Pons (tissue), 1 donor: ENCODE measurements at places on chromosomes 16 and 17.

DNA sequence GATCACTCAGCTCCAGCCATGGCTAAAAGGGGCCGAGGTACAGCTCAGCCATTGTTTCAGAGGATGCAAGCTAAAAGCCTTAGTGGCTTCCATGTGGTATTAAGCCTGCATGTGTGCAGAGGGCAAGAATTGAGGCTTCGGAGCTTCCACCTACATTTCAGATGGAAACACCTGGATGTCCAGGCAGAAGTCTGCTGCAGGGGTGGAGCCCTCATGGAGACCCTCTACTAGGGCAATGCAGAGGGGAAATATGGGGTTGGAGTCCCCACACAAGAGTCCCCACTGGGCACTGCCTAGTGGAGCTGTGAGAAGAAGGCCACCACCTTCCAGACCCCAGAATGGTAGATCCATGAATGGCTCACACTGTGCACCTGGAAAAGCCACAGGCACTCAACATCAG is 14.7 kb upstream of the PSMD11 start:
- DNase-seq: no peak

GRCh38 chr17:28279411-28279810 is 39.6 kb upstream of the TMEM97 start:
- DNase-seq: no peak

GRCh38 chr17:48505788-48506187 is 25.0 kb downstream of the HOXB1 start:
- DNase-seq: peak; percentile 12

- DNase-seq: no peak
Measured at GRCh38 chr16:49632086-49632794, 223.7 kb downstream of the ZNF423 start.

- DNase-seq: no peak
Measured at GRCh38 chr17:82299452-82299851, 18.0 kb downstream of the CD7 start.

DNA sequence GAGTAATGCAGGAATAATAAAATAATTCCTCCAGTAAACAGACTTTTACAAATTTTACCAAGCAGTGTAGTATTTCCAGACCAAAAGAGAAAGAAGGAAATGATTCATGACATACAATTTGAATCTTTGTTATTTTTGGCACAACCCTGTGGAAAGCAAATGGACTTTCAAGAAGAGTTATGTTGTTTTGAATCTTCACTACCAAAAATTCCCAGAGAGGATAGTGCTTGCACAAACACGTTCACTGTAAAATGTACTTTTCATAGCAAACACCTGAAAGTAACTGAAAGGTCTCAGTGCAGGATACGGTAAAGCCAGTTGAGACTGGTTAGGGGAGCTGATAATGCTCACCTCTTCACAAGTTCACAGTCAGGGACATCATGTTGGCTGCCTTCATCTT is 107.1 kb downstream of the USP22 start:
- no peak for DNase-seq

- DNase-seq: no peak
Measured at GRCh38 chr16:22692916-22693637, 120.9 kb upstream of the HS3ST2 start.

GRCh38 chr16:71250461-71251235 is 20.1 kb upstream of the HYDIN start:
- DNase-seq: no peak

DNA sequence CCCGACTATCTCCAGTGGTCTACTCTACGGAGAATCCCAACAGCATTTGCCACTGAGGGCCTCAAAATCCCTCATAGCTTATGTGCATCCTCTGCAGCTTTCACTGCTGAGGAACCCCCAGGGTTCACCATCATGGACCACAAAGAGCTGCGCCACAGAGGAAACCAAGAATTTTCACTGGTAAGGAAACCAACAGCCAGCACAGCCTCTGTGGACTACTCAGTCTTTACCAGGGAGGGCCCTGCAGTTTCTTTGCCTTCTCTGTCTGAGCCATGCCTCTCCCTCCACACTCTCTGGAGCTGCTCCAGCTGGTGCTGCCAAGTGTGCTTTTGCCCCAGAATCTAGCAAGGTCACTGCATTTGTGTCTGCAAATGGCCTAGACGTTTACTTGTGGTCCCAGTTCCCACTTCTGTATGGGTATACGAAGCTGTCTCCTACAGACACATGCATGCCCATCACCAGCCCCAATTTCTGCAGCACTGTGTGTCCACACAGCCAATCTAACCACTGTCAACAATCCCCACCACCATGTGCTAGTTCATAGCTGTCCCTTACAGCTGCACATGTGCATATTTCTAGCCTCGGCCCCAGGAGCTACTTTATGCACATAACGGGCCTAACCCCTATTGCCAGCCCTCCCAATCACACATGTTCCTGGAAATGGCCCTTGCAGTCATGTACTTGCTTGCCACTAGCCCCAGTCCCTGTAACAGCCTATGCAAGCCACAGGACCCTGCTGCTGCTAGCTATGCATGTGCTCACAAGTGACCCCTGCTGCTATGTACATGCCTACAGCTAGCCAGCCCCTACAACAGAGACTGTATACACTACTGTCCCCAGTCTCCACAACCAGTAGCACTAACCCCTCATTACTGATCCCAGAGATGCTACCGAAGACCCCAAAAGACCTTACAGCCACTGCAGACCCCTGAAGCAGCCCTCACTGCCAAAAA is 1437.4 kb downstream of the CDH11 start:
- no peak for DNase-seq
